AG04450 (cell line): ENCODE measurements at places on chromosomes 12 and 14.

- no peak for DNase-seq
These were observed 257.7 kb downstream of the ADGRD1 start for GRCh38 chr12:131211340-131211938.

DNA sequence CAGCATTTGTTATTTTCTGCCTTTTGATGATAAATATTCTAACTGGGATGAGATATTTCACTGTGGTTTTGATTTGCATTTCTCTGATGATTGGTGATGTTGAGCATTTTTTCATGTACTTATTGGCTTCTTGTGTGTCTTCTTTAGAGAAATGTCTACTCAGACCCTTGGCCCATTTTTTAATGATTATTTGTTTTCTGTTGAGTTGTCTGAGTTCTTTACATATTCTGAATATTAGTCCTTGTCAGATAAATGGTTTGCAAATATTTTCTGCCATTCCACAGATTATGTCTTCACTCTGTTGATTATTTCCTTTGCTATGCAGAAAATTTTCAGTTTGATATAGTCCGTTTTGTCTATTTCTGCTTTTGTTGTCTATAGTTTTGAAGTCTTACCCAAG lies 317.0 kb downstream of the CEP128 start:
- no peak for DNase-seq

DNA sequence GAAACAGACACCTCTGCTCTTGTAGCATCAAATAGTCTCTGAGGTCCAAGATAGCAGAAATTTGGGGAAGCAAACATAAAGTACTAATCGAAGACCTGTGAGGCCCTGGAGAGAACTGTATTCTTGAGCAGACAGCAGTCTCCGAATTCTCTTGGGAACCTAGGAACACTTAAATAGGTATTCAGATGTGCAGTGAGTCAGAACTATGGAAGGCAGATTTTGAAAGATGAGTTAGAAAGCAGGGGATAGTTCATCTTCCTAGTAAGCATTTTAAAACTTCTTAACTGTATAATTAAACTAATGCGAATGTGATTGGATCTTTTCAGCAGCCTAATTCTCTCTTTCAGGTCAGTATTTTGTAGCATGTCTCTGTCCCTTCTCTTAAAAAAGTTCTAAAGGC lies 30.6 kb downstream of the NAA30 start:
- no peak for DNase-seq

DNA sequence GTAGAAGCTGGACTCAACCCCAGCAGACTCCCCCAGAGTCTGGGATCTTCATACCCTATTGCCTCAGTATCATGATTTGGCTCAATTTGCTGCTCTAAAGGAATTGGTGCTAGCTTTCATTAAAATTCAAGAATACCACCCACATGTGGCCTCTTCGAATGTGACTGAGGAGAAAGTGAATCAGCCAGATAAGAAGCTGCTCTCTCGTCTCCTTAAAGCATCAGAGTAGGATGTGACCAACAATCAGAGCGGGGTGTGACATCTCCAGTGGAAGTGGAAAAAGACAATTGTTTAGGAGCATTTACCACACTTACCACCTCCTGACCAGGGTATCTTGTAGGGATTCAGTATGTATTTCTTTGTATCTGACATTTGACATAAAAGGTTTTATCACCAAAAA lies 278.2 kb upstream of the DIO2 start:
- DNase-seq = no peak

- DNase-seq = no peak
These were observed 113.3 kb upstream of the AMIGO2 start for GRCh38 chr12:47193066-47193465.

DNA sequence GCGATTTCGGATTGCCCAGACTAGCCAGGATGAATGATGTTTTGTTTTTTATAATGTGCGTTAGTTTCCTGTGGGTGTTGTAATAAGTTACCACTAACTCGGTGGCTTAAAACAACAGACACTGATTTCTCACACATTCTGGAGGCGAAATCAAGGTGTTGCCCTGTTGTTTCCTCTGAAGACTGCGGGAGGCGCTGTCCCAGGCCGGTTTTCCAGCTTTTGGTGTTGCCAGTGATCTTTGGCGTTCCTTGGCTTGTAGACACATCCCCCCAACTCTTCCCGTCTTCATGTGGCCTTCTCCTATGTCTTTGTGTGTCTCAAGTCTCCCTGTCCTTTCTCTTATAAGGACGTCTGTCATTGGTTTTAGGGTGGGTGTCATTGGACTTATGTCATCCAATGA lies 267.7 kb downstream of the AACS start:
- no peak for DNase-seq

GRCh38 chr12:56128670-56129205 lies 671 bp downstream of the ESYT1 start:
- no peak for DNase-seq

GRCh38 chr14:96363751-96364336 lies 518 bp downstream of the GSKIP start:
- DNase-seq = no peak

- no peak for DNase-seq
These were observed 29.1 kb upstream of the GPR132 start for GRCh38 chr14:105094193-105094907.
